ENCODE measurements at places on chromosomes 16 and 17.

DNA sequence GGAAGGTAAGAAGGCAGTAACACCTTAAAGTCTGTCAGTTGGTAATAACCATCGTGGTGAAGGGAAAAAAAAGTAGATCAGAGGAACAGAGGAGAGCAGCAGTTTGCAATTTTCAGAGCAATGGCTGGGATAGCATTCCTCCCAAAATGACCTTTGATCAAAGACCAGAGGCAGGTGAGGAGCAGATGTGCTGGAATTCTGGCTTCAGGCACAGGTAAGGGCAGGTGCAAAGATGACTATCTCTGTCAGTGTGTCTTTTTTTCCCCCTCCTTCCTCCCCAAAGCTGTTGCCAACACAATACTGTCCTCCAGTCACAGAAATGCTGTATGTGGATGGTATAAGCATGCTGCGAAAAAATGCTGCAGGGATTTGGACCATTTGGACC, 166.7 kb downstream of the XYLT1 start:
- no peak for DNase-seq

GRCh38 chr17:2171702-2172076, 116.8 kb downstream of the HIC1 start:
- DNase-seq, result no peak

DNA sequence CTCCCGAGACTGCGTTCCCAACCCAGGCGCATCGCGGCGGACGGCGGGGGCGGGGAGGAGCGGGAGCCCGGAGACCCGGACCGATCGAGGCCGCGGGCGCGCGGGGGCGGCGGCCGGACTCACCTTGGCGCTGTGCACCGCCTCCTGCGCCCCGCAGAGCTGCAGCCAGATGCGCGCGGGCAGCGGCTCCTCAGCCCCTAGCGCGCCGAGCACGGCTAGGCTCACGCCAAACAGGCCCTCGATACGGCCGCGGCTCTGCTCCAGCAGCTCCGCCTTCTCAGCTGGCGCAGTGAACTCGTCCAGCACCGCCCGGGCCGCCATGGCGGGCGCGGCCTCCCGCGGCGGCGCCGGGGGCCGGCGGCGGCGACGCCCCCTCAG, 339 bp downstream of the N4BP1 start:
- peak; percentile 18 for DNase-seq

DNA sequence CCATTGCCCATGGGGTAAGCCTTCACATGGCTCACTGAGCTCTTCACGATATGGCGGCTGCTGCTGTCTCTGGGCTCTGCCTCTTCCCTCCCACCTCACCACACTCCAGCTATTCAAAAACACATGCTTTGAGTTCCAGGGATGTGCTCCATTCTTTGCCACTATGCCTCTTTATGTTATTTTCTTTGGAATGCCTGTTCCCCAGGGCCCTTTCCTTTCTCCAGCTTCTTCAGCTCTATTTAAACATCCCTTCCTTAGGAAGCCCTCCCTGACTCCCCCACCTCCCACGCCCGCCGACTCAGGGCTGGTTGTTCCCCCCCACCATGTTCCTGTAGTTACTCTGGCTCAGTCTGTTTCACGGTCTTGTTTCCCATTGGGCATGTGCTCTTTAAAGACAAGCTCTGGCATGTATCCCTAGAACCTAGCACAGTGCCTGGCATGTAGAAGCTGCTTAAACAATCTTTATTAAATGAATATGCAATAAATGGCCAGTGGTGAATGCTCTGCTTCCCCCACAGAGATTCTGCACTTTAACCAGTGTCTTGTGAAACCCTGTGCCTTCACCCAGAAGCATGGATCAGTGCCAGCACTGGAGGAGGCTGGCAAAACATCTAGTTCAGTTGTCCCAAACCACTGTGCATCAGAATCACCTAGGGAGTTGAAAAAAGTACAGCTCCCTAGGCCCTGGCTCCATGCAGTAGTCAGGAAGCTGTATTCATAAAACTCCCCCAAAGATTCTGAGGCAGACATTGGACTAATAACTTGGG, 6.9 kb downstream of the MYCBPAP start:
- DNase-seq, result no peak

GRCh38 chr16:31397096-31397660, 4.0 kb downstream of the ITGAD start:
- DNase-seq, result no peak

DNA sequence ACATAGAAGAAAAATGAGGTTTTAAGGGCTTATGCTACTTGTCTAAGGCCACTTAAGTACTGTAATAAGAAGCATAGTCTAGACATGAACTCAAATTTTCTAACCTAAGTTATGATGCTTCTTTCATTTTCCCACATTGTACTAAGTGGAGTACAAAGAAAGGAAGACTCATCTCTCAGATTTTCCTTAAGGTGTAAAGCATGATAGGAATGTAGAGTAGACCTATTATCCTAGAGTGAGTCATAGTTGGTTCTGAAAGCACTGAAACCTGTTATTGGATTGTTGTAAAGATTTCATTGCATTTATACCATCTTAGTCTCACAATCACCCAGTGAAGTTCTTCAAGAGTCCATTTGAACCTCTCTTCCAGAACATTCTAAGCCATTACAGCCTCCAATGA, 343.8 kb downstream of the TOX3 start:
- no peak for DNase-seq

DNA sequence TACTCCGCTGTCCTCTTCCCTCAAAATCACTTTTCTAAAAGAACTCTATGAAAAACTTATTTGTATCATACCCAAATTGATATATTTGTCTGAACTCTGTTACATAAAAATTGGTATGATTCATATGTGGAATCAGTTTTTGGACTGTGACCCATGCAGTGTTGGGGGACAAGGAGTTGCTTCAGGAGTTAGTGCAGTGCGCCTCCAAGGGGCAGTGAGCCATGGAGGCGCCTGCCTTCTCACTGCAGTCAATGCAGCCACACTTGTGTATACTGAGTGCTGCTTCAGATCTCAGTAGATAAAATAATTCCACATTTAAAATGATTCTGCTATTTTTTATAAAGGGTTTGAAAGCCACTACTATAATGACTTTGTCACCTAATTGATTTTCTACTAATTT, 32.5 kb downstream of the DGKE start:
- no peak for DNase-seq

DNA sequence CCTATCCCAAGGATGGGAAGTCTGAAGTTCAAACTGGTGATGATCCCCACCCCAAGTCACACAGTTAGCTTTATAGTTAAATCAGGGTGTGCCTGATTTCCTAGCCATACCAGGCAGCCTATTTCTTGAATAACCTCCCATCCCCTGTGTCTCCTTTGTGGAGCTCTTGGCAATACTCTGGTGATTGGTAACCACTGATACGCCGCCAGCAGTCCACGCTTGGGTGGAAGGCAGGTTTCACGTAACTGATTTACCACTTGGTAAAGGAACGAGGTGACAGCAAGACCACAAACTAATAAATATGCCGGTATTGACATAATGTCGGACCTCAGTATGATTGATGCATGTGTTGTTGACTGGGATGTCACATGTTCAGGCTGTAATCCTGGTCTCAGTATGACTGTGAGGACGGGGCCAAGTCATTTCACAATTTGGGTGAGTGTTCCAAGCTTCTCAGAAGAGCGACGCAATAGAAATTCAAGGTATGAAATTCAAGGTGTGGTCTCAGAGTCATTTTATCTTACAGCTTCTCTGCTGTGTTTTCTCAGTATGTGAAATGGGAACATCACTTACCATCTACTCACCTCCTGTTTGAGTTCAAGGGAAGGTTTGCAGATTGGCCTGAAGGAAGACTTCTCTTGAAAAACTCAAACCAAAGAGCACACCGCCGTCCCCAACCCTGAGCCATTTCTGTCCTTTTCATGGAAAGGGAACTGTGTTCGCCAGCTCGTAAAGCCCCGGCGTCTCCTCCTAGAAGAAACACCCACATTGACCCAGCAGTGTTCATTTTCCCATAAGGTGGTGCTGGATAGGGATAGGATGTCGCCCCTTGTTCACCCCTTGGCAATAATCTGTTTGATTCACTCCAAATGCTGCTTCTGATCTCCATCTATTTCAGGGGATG, 678.9 kb downstream of the WWOX start:
- DNase-seq, result no peak

DNA sequence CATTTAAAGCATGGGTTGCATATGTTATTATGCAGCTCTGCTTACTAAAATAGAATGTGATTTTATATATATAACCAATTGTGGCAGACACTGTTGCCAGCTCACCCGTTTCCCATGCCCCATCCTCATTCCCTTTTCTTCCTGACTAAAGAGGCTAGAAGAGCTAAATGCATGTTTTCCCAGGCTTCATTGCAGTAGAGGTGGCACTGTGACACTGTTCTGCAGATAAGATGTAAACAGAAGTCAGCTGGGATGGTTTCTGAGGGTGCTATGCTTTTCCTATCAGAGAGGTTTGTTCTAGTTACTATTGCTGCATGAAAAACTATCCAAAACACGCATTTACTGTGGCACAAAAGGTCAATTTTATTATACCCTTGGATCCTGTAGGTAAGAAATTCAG, 5.7 kb upstream of the TOB1 start:
- DNase-seq, result no peak

- DNase-seq, result no peak
Measured at GRCh38 chr17:74746922-74747321, 1.5 kb upstream of the NHERF1 start.

DNA sequence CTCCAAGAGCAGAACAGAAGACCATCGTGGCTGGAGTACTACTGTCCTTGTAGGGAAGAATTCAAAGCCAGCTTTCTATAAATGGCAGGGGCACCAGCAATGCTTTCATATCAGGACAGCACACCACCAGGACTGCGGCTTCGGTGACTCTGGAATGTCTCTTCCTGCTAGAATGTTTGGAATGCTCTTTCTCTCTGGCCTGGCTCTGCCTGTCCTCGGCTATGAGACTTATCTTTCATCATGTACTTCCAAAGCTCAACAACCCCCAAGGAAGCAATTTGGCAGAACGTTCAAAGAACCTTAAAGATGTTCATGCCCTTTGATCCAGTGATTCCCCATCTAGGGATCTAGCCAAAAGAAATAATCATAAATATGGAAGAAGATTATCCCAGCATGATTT, 52.7 kb upstream of the NOG start:
- no peak for DNase-seq

DNA sequence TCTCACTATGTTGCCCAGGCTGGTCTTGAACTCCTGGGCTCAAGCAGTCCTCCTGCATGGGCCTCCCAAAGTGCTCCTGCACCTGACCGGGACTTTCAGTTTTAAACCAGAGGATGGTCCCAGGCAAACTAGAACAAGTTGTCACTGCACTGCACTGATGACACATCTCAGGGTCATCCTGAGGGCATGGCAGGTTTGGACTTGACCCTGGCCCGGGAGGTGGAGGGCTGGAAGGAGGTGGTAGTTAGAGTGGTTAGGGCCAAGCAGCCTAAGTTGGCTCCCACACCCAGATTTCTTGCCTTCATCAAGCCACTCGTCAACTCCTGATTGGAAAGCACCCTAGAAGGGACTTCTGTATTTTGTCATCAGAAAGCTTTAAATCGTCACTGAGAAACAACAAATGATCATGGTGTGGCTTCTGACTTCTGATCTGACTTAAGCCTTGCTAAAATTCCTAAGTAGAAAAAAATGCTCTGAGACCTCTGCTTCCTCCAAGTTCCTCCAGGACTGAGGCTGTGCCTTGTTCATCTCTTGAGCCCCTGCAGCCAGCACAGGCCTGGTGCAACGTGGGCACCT, 43.5 kb downstream of the EMP2 start:
- DNase-seq, result no peak

- no peak for DNase-seq
Measured at GRCh38 chr17:35083071-35083470, 19.6 kb upstream of the RFFL start.

- DNase-seq, result no peak
Measured at GRCh38 chr17:80262775-80263244, 2.2 kb downstream of the RNF213 start.

DNA sequence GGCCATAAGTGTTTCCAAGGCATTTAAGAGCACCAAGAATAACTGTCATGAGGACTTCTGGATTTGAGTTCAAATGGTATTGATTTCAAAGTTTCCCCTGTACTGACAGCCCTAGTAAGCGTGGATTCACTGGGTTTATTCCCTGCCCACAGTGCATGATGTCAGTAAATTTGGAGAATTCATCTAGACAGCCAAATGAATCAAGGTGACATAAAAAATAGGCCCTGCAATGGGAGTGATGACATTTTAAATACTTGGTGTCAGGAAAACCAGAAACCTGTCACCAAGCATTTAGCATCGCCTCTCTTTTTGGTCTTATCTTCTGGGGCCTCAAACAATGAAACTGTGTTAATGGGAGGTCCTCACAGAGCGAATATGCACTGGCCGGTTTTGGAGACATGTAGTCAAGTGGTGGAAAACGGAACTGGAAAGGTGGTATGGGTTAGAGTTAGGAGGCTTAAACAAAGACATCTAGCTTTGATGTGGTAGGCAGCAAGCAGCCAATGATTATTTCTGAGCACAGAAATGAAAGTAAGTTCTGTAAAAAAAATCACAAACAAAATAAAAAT, 29.1 kb downstream of the COG4 start:
- DNase-seq, result no peak

DNA sequence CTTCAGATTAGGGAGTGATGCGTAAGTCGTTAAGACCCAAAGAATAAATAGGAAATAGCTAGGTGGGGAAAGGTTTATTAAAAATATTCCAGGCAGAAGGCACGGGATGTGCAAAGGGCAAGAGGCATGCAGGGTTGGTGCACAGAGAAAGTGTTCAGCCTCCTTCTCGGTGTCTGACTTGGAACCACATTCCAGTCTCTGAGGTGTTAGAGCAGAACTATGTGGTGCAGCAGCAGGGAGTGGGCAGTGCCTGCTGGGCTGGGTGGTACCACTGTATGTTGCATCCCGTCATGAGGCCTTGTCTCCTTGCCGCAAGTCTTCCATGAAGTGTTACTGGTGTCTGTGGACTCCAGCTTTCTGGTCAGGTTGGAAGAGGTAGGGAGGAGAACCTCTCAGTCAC, 11.1 kb downstream of the NKD1 start:
- DNase-seq, result no peak

- DNase-seq, result no peak
Measured at GRCh38 chr16:369866-370436, 387 bp downstream of the MRPL28 start.

DNA sequence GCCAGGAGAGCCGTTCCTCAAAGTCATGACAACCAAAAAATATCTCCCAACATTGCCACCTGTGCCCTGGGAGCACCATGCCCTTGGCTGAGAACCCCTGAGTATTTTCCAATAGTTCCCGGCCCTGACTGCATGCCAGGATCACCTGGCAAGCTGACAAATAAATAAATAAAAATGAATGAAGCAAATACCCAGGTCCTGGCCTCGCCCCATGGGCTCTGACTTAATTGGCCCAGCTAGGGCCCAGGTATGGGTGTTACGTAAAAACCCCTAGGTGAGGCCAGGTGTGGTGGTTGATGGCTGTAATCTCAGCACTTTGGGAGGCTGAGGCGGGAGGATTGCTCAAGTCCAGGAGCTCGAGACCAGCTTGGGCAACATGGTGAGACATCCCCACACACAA, 2.7 kb upstream of the C16orf74 start:
- DNase-seq, result no peak

DNA sequence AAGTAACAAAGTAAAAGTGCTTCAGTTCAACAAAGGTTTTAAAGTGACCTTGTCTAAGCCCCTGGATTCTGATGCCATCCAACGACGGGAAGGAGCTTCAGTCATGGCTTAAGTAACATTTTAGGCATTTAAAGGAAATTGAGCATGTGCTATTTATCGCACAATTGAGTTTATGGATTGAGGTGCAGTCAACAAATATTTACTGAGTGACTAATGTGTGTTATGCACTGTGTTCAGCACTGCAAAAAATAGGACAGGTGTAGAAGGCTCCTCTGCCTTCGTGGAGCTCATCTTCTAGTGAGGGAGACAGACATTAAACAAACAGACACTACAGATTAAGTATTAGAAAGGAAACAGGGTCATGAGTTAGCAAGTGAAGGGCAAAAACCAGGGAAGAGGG, 12.5 kb downstream of the TMIGD1 start:
- DNase-seq, result no peak
